ENCODE measurements at places on chromosomes 12 and 14. TPM values are rescaled to one million over a fixed set of nuclear protein-coding genes. Genes with fewer than 3 reads are reported as not detected.

Gene KLRG1
- total RNA-seq = 3.8 TPM

Gene RNASE1
- 139 TPM for total RNA-seq

Gene KHNYN
- 51.4 TPM for total RNA-seq

Gene SRRM4
- total RNA-seq = 0.42 TPM

Gene SYCP3
- 0.21 TPM for total RNA-seq

Gene FITM1
- total RNA-seq = 4.2 TPM

Gene SLC5A8
- 0.42 TPM for total RNA-seq

Gene ENDOU
- total RNA-seq = not detected

Gene DPF3
- total RNA-seq = 2.2 TPM

Gene LTB4R
- 2.3 TPM for total RNA-seq

Gene FGD4
- 24.8 TPM for total RNA-seq

Gene PLD4
- total RNA-seq = 6.8 TPM
